ENCODE measurements at places on chromosomes 7 and 10. TPM values are rescaled to one million over a fixed set of nuclear protein-coding genes. Genes with fewer than 3 reads are reported as not detected.

Gene STEAP1B
- total RNA-seq: not detected

GRCh38 chr7:69610374-69611084 lies 12.3 kb downstream of the AUTS2 start:
- no peak overlapping the region for H3K27ac ChIP-seq
- H3K4me1 ChIP-seq: no peaks in the 10 kb centered on the region
- DNase-seq: no peak
- H3K4me3 ChIP-seq: no peak overlapping the region
- H3K36me3 ChIP-seq: no peaks in the 10 kb centered on the region
- peaks cover 4% of the 10 kb centered on the region for H3K27me3 ChIP-seq

DNA sequence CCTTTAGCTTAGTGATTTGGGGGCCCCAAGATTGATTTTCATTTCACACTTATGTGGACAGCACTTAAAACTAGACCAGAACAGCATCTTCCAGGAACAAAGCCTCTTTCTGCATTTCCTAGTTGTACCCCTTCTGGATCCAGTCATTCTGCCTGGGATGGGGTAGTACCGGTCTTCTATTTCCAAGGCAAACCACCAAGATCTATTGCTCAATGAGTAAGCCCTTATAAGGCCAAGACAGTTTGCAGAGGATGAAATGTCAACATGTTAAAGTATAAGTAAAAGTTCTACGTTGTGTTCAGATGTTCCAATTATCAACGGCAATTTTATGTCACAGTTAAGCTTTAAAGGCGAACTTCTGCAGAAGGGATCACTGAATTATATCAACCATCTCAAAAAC lies 106.9 kb upstream of the ZNF746 start:
- peaks cover 27% of the 10 kb centered on the region for H3K4me1 ChIP-seq
- H3K4me3 ChIP-seq: no peak overlapping the region
- H3K27me3 ChIP-seq: peaks cover 4% of the 10 kb centered on the region
- no peak overlapping the region for H3K27ac ChIP-seq
- DNase-seq: no peak

DNA sequence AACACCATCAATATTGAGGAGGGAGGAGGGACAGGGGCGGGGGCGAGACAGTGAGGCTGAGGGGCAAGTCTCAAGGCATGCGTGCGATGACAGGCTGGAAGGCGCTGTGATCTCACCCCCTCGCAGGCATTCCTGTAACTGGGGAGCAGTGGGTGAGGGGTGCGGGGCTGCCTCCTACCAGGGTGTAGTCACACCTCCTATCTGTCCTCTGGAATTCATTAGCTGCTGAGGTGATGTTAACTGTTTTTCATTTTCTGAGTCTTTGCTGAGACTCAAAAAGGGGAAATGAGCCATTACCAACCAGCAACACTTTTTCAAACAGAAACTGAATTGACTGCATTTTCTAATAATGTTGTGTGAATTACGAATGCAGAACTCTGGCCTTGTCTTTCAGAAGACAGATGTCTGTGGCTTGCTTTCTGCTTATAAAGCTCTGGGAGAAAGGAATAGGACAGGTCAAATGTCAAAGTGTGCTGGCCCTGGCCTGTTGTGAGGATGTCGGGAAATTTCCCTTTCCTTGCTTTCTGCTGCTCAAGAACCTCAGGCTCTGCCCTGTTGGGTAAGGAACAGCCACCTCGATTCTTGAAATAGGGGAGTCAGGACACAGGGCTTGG lies 23.7 kb upstream of the CDH23 start:
- peaks cover 7% of the 10 kb centered on the region for H3K27me3 ChIP-seq
- H3K4me1 ChIP-seq: peaks cover 14% of the 10 kb centered on the region
- no peak overlapping the region for H3K4me3 ChIP-seq
- no peak overlapping the region for H3K27ac ChIP-seq

GRCh38 chr10:128178302-128178958 lies 52.2 kb upstream of the MKI67 start:
- peaks cover 6% of the 10 kb centered on the region for H3K36me3 ChIP-seq
- H3K27me3 ChIP-seq: peaks cover 3% of the 10 kb centered on the region
- H3K4me3 ChIP-seq: no peak overlapping the region
- H3K4me1 ChIP-seq: peaks cover 44% of the 10 kb centered on the region
- no peak overlapping the region for H3K27ac ChIP-seq
- peak; percentile 42 for DNase-seq

GRCh38 chr10:93180482-93180931 lies 106.8 kb downstream of the CYP26A1 start:
- H3K27ac ChIP-seq: no peak overlapping the region
- H3K4me1 ChIP-seq: no peaks in the 10 kb centered on the region
- H3K4me3 ChIP-seq: no peak overlapping the region

GRCh38 chr10:123859653-123860050 lies 32.0 kb downstream of the CPXM2 start:
- no peaks in the 10 kb centered on the region for H3K4me1 ChIP-seq
- H3K27me3 ChIP-seq: peaks cover 3% of the 10 kb centered on the region
- no peak for DNase-seq

GRCh38 chr7:92769844-92770243 lies 66.5 kb downstream of the CDK6 start:
- H3K27me3 ChIP-seq: no peaks in the 10 kb centered on the region
- no peak for DNase-seq
- H3K4me1 ChIP-seq: peaks cover 79% of the 10 kb centered on the region
- H3K27ac ChIP-seq: peak overlapping the region; percentile 85
- H3K4me3 ChIP-seq: no peak overlapping the region

- no peak overlapping the region for H3K27ac ChIP-seq
- DNase-seq: no peak
- H3K36me3 ChIP-seq: no peaks in the 10 kb centered on the region
- no peaks in the 10 kb centered on the region for H3K4me1 ChIP-seq
Observed at GRCh38 chr7:12360948-12361347, 42.7 kb downstream of the VWDE start.

DNA sequence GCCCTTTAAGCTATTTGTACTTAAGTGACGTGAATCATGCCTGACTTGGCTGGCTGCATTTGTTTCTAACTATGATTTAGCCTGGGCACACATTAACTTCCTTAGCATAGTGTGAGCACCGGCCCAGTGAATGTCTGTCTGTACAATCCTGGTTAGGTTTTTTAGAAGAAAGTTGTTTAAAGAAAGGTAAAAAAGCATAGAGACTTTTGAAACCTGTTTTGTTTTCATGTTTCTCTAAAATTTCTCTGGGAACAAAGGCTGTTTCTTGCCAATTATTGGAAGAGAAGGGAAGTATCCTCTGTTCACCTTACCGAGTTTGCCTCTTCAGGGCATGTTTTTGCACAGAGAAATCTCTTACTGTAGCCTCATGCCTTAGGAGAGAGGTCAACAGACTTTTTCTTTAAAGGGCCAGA lies 42.9 kb upstream of the MET start:
- H3K4me3 ChIP-seq: no peak overlapping the region
- H3K27ac ChIP-seq: no peak overlapping the region
- H3K36me3 ChIP-seq: no peaks in the 10 kb centered on the region
- no peak for DNase-seq

DNA sequence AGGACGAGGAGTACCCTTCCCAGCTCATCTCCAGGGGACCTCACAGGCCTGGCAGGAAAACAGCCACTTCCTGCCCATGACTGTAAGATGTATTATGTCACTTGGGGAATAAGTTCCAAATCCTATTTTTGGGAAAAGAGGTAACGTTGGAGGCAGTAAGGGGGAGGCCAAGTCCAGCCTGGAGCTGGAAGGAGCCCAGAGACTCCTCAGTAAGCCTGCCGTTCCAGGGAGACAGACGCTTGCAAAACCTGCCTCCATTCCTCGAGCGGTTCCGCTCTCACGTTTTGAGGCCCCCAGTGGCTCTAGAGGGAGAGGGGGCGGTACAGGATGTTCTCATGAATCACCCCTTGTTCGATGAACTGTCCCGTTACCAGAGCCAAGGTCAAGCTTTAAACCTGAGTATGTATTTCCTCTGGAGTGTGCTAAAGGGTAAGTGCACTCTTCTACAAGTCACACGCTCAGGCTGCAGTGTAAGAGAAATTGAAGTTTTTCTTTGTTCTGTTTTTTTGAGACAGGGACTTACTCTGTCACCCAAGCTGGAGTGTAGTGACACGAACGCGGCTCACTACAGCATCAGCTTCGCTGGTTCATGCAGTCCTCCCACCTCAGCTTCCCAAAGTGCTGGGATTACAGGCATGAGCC lies 45.5 kb upstream of the CYTH3 start:
- no peak overlapping the region for H3K4me3 ChIP-seq
- no peaks in the 10 kb centered on the region for H3K27me3 ChIP-seq
- no peak overlapping the region for H3K27ac ChIP-seq
- no peaks in the 10 kb centered on the region for H3K36me3 ChIP-seq
- DNase-seq: no peak

Gene ZNF365
- not detected for total RNA-seq

GRCh38 chr10:124256151-124256550 lies 162.6 kb downstream of the OAT start:
- H3K36me3 ChIP-seq: no peaks in the 10 kb centered on the region
- H3K27me3 ChIP-seq: peaks cover 2% of the 10 kb centered on the region
- no peak overlapping the region for H3K27ac ChIP-seq
- no peak overlapping the region for H3K4me3 ChIP-seq
- no peak for DNase-seq
- no peaks in the 10 kb centered on the region for H3K4me1 ChIP-seq

Gene OR13A1
- not detected for total RNA-seq

- H3K27me3 ChIP-seq: peaks cover 33% of the 10 kb centered on the region
- no peak overlapping the region for H3K4me3 ChIP-seq
- no peak for DNase-seq
- no peaks in the 10 kb centered on the region for H3K36me3 ChIP-seq
- no peak overlapping the region for H3K27ac ChIP-seq
Observed at GRCh38 chr10:79628083-79628482, 17.3 kb downstream of the SFTPA1 start.

Gene FOXI2
- total RNA-seq: not detected

Gene HACD1
- total RNA-seq: 1.5 TPM

DNA sequence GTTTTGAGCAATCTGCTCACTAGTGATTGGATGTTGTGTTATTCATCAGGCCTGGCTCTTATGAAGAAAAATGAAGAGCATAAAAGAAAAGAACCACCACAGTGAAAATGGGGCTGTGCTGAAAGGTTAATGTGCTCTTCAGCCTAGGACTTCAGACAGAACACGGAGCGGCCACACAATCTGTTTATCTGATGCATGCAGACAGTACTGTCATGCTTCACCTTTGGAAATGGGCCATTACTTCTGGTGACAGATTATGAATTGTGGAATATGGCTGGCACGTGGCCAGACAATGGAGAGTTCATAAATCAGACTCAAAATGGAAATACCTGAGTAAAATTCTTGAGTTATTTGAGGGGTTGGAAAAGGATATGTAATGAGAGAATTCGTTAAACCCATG lies 86.0 kb upstream of the NOBOX start:
- no peaks in the 10 kb centered on the region for H3K27me3 ChIP-seq
- H3K36me3 ChIP-seq: no peaks in the 10 kb centered on the region
- peaks cover 5% of the 10 kb centered on the region for H3K4me1 ChIP-seq
- H3K27ac ChIP-seq: no peak overlapping the region
- DNase-seq: no peak
- H3K4me3 ChIP-seq: no peak overlapping the region

DNA sequence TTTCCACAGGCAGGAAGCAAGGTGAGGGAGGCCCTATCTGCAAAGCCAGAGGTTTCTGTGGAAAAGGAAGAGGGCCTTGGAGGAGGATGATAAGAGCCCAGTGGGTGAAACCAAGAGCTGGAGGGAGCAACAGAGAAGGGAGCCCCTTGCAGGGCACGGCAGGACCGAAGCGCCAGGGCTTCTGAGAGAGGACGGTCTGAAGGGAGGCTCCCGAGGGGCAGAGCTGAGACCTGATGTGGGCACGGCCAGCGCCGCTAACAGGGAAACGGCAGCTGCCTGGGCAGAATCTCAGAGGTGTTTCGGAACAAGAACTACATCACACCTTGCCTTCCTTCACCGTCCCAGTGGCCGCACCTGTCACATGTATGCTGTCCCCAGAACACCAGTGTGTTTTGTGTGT lies 144.3 kb upstream of the ADARB2 start:
- DNase-seq: no peak
- H3K4me3 ChIP-seq: no peak overlapping the region
- H3K4me1 ChIP-seq: no peaks in the 10 kb centered on the region
- no peak overlapping the region for H3K27ac ChIP-seq
- no peaks in the 10 kb centered on the region for H3K27me3 ChIP-seq

GRCh38 chr10:60093317-60093716 lies 187.0 kb upstream of the CCDC6 start:
- DNase-seq: no peak
- H3K4me1 ChIP-seq: no peaks in the 10 kb centered on the region
- no peak overlapping the region for H3K27ac ChIP-seq
- H3K36me3 ChIP-seq: peaks cover 7% of the 10 kb centered on the region

Gene LIPK
- not detected for total RNA-seq

GRCh38 chr10:132062116-132062515 lies 3.6 kb upstream of the JAKMIP3 start:
- no peaks in the 10 kb centered on the region for H3K4me1 ChIP-seq
- H3K36me3 ChIP-seq: no peaks in the 10 kb centered on the region
- no peak overlapping the region for H3K27ac ChIP-seq
- H3K4me3 ChIP-seq: no peak overlapping the region

DNA sequence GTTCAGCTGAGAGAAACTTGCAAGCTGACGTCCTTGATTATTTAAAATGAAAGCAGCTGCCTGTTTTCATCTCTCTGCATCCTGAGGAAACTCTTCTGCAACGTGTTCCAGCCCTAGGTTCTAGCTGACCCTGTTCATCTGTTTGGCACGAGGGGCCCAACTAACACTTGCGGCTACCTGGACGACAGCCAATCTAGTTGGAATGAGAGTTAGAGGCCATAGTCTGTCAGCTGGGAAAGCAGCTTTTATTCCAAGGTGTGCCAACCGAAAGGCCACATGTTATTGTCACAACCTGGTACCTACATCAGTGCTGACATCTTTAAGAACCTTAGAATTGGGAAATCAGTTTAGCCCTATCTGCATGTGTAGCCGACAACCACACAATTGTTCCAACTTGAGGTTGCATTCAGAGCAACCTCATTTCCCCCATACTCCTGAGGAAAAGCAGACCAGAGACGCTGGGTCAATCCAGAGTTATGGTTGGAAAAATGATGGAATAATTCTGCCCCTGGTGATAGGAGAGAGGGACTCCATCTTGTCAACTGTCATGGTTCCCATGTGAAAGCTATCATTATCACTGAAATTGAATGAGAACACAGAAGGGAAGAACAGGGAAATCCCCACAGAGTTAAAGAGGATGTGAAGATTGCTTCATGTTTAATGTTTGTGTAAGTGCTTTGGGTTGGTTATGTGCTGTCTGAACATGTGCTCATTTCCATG lies 121.6 kb downstream of the EGFR start:
- no peaks in the 10 kb centered on the region for H3K36me3 ChIP-seq
- no peak overlapping the region for H3K4me3 ChIP-seq
- peaks cover 16% of the 10 kb centered on the region for H3K27me3 ChIP-seq
- H3K27ac ChIP-seq: no peak overlapping the region
- DNase-seq: no peak
